ENCODE measurements at places on chromosomes 13 and 19. TPM values are rescaled to one million over a fixed set of nuclear protein-coding genes. Genes with fewer than 3 reads are reported as not detected.
A peak's percentile ranks its signal among the peaks of the same experiment; 100 is the strongest.

- H3K27ac ChIP-seq, result no peak overlapping the region
- no peaks in the 10 kb centered on the region for H3K36me3 ChIP-seq
- H3K27me3 ChIP-seq, result no peaks in the 10 kb centered on the region
- H3K4me3 ChIP-seq, result no peak overlapping the region
- DNase-seq, result no peak
- no peaks in the 10 kb centered on the region for H3K4me1 ChIP-seq
Measured at GRCh38 chr13:42926555-42926954, 65.5 kb downstream of the EPSTI1 start.

ACER1 gene
- not detected for total RNA-seq

DNA sequence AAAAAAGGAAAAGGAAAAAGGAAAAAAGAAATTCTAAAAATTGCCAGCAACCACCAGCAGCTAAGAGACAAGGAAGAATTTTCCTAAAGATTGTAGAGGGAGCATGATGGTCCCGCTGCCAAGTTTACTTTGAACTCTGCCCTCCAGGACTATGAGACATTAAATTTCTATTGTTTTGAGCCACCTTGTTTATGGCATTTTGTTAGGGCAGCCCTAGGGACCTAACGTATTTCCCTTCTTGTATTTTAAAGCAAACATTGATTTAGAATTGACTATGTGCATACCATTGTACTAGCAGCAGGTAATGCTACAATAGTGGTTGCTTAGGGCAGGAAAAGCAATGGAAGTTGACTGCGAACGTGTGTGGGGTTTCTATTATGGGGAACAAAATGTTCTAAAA, 1414.2 kb downstream of the EFNB2 start:
- no peaks in the 10 kb centered on the region for H3K36me3 ChIP-seq
- no peaks in the 10 kb centered on the region for H3K4me1 ChIP-seq
- no peak for DNase-seq

DNA sequence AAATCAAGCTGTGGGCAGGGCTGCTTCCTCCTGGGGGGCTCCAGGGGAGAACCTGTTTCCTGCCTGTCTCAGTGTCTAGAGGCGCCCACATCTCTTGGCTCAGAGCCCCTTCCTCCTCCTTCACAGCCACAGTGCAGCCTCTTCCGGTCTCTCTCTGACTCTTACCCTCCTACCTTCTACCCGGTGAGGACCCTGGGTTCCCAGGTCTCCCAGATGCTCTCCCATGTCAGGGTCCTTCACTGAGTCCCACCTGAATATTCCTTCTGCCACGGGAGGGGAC, 153.1 kb downstream of the KDM4B start:
- no peak for DNase-seq
- H3K4me3 ChIP-seq, result no peak overlapping the region
- H3K27ac ChIP-seq, result no peak overlapping the region
- no peaks in the 10 kb centered on the region for H3K4me1 ChIP-seq

DNA sequence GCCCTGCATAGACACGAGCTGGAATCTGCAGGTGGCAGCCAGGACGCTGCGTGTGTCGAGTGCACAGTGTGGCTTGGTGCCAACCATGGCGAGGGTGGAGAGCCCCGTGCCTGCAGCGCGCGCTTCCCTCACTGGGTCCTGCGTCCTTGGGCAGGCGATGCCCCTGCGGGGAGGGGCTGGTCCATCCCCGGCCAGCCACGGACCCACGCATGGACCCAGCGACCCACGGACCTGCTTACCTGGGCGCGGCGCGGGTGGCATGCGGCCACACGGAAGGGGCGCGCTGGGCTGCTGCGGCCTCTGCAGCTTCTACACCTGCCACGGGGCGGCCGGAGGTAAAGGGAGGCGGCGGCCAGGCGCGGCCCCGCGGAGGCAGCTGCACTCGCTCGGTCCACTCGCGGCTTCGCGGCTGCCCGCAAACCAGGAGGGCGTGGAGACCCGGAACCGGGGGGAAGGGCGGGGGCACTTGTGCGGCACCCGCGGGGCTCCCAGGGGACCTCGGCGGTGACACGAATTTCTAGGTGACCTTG, 569 bp upstream of the MCF2L start:
- no peaks in the 10 kb centered on the region for H3K27me3 ChIP-seq
- no peaks in the 10 kb centered on the region for H3K36me3 ChIP-seq
- H3K27ac ChIP-seq, result peak overlapping the region; percentile 57
- H3K4me3 ChIP-seq, result peak overlapping the region; percentile 61
- peaks cover 5% of the 10 kb centered on the region for H3K4me1 ChIP-seq

Measured in right lobe of liver (tissue), 6 donors.